Sciatic nerve (tissue), 2 donors: ENCODE measurements at places on chromosomes 2 and 18.

GRCh38 chr2:33436083-33436482, 40.4 kb upstream of the RASGRP3 start:
- DNase-seq: no peak

DNA sequence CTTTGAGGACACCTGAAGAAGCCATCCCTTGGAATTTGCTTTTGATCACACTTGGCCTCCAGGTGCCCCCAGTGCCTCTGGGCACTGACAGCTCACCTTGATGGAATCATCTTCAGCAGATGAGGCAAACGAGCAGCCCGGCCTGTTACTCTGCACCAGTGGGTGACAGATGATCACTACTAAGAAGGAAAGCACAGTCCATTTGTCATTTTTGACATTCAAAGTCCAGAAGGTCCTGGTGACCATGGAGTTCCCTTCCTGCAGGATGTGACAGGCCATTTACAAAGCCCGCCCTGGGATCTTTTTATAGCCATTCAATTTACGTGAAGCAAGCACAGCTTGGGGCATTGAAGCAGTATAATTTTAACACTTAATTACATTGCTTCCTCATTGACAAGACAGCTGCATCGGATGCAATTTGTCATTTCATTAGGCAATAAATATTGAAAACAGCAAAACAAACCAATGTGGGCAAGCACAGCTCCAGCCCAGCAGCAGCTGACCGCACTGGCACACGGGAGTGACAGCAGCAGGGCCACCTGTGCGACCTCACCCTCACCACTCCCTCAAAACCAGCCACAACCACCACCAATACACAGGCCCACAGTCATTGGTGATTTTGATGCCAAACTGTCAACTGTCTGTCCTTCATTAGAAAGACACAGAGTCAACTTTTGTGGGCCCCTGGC, 76.0 kb upstream of the SLC66A3 start:
- DNase-seq: no peak

DNA sequence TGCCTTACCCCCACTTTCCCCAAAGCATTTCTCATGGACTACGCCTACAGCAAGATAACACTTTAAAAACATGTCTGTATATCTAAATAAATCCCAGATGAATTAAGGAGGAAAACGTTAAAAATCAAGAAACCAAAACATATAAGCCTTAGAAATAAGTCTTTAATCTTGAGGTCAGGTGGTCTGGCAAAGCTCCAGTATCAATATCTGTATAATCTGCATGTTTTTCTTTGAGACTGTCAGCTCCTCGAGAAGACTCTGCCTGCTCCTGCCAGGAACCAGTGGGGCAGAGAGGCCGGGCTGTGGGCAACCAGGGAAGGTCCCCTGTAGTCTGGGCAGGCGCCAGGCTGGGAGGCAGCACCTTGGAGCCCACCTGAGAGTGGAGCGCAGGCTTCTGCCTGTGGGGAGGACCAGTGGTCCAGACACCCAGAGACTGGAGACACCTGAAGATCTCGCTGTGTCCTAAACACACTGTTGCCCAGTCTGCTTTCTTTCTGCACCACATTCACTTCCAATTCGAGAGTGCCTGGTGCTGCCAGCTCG, 291.0 kb upstream of the SOX11 start:
- no peak for DNase-seq

DNA sequence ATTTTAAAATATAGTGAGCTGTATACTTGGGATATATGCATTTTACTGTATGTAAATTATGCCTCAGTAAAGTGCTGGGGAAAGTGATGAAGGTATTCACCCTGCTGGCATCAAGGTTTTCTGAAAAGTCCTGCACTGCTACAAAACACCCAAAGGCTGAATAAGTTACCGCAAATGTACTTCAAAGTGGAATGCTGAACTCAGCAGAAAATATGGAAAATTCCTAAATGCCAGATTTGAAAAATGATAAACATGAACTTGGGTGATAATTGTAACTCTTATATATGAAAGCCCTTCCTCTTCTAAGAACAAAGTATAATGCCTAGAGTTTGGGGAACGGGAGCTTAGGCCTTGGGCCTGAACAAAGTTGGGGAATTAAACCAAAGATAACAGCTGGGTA, 133.0 kb downstream of the GALNT1 start:
- no peak for DNase-seq
